ENCODE measurements at places on chromosomes 3 and 15. TPM values are rescaled to one million over a fixed set of nuclear protein-coding genes. Genes with fewer than 3 reads are reported as not detected.

DNA sequence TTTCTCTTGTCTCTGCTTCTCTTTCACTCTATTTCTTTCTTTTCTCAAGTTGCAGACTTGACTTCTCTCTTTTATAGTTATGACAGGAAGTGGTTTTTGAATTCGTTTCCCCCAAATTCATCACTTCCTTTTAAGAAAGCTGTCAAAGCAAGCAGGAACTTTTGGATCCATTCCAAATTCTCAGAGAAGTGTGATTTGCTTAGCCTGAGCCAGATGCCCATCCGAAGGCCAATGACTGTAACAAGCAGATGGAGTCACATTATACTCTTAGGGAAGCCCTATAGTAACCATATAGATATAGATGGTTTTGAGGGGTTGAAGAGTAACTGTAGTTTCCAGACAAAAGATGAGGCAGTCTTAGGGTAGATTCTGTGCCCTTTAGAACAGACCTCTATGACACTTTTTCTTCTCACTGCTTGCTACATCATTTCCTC lies 592.0 kb upstream of the KCNMB2 start:
- H3K27ac ChIP-seq: no peak overlapping the region
- H3K27me3 ChIP-seq: no peaks in the 10 kb centered on the region
- no peaks in the 10 kb centered on the region for H3K36me3 ChIP-seq
- DNase-seq: no peak

GRCh38 chr3:4722103-4722502 lies 229.0 kb downstream of the ITPR1 start:
- peak overlapping the region; percentile 86 for H3K27ac ChIP-seq
- H3K4me1 ChIP-seq: peaks cover 50% of the 10 kb centered on the region
- H3K36me3 ChIP-seq: no peaks in the 10 kb centered on the region
- DNase-seq: peak; percentile 39
- no peak overlapping the region for H3K4me3 ChIP-seq

DNA sequence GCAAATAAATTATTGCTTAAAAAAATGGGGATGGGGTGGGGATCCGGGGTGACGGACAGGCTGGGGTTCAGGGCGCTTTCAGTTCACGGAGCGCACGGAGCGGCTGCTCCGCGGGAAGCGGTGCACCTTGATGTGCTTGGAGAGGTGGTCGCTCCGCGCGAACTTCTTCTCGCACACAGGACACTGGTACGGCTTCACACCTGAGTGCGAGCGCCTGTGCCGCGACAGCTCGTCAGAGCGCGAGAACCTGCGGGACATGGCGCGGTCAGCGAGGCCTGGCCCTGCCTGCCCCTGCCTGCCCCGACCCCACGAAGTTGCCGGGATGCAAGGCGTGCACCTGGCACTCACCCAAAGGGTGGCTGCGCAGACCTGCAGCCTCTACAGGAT lies 13.6 kb downstream of the KLF15 start:
- no peak for DNase-seq
- H3K36me3 ChIP-seq: no peaks in the 10 kb centered on the region
- no peak overlapping the region for H3K27ac ChIP-seq
- H3K4me3 ChIP-seq: no peak overlapping the region

DNA sequence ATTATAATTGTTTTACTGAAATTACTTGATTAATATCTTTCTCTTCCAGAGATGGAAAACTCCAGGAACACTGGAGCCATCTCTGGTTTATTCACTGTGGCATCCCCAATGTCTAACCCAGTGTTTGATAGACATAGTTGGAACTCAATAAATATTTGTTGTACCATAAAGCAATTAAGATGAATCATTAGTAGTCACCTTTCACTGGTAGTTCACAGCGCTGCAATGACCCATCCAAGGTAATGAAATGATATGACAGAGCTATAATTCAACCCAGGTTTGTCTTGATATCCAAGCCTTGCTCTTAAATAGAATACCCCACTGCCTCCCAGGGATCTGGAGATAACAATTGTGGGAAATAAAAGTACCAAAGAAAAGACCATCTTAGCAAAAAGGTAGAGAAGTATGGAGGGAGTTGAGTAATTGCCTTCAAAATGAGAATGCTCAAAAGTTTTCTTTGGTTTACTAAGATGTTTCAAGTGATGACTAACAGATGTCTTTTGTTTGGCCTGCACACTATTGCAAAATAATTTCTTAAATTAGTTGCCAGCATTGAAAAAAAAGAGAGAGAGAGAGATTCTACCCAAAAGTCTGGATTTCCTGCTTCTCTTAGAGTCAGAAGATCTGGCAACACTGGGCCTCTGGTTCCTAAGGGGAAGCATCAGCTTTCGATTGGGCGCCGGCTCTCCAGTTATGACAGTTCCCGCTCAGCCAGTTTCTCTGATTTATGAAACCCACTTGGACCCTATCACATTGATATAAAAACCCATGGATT lies 348.5 kb downstream of the ERC2 start:
- no peaks in the 10 kb centered on the region for H3K27me3 ChIP-seq
- H3K4me1 ChIP-seq: no peaks in the 10 kb centered on the region
- H3K27ac ChIP-seq: no peak overlapping the region
- H3K4me3 ChIP-seq: no peak overlapping the region
- DNase-seq: no peak

DNA sequence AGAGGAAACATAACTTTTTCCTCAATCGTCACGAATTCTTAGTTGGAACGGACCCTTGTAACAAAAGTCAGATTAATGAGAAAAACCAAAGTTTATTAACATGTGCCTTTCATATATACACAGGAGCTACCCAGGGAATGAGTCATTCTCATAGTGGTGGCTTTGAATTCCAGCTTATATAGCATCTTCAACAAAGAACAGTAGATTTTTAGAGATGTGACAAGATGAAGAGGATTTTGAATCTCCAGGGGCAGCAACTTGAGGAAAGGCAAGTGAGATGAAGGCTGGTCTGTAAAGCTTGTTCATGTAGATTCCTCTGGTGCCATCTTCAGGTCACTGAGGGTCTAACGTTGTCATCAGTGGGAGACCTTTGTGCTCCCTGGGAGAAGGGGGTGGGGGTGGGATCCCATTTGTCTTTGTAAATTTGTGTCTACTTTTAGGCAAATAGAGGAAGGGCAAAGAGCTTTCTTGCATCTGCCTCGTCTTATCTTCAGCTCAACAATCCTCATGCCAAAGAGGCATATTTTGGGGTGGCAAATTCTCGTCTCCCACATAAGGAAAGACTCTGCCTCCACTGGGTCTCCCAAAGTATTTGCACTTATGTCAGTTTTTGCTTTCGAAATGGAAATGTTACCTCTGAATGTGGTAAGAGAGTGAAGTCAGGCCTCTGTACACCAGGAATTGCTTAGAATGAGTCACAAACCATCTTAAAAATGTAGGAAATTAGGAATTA lies 29.5 kb downstream of the CLEC3B start:
- no peak overlapping the region for H3K4me3 ChIP-seq
- no peaks in the 10 kb centered on the region for H3K36me3 ChIP-seq
- DNase-seq: no peak
- H3K4me1 ChIP-seq: no peaks in the 10 kb centered on the region

- no peaks in the 10 kb centered on the region for H3K36me3 ChIP-seq
- H3K27ac ChIP-seq: no peak overlapping the region
- peaks cover 7% of the 10 kb centered on the region for H3K4me1 ChIP-seq
- DNase-seq: no peak
Measured at GRCh38 chr15:73841756-73842725, 31.3 kb upstream of the TBC1D21 start.

- DNase-seq: no peak
- H3K36me3 ChIP-seq: no peaks in the 10 kb centered on the region
- H3K27ac ChIP-seq: no peak overlapping the region
- H3K27me3 ChIP-seq: no peaks in the 10 kb centered on the region
- H3K4me1 ChIP-seq: peaks cover 12% of the 10 kb centered on the region
- no peak overlapping the region for H3K4me3 ChIP-seq
Measured at GRCh38 chr15:26628071-26628470, 144.8 kb downstream of the GABRB3 start.

DNA sequence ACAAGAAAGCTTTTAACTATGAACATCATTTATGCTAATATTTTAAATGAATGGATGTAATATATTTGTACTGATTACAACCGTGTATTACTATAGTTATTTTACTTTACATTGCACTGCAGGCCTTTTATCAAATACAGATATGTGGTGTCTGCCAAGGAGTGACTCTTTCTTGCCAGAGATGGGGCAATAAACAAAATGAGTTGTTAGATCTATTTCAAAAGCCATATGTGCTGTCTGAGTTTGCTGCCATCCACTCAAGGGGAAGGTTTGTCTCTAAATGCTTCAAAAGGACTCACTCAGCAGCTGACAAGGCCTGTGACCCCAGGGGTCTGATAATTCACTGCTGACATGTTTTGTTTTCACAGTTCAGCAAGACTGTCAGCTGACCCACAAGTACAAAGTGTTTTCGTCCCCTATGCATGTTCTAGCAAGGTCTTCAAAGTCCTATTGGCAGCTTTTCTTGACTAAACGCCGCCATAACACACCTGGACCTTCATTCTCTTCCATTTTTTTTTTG lies 41.3 kb upstream of the ZBED2 start:
- no peaks in the 10 kb centered on the region for H3K27me3 ChIP-seq
- no peaks in the 10 kb centered on the region for H3K4me1 ChIP-seq
- no peak for DNase-seq

DNA sequence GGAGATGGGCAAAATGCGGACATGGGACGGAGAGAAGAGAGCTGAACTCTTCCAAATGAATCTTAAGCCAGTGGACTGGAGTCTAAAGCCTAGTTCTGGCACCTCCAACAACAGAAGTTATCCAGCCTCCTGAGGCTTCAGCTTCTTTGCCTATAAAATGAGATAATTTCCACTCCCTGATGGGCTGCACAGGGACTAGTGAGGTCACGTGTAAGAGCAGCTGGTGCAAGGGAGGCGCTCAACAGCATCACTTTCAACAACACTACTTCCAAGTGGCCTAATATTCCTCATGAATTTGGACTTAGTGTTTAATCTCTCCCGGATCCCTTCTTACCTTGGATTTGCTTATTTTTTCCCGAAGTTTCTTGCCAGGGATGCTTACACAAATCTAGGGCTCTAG lies 8.7 kb downstream of the CXCR6 start:
- H3K36me3 ChIP-seq: peaks cover 34% of the 10 kb centered on the region
- no peaks in the 10 kb centered on the region for H3K27me3 ChIP-seq
- no peak overlapping the region for H3K4me3 ChIP-seq
- DNase-seq: no peak

CAV3 gene
- not detected for total RNA-seq

IGSF11 gene
- total RNA-seq: 0.94 TPM

IL17RE gene
- total RNA-seq: 6.6 TPM

ANKRD34C gene
- not detected for total RNA-seq

DNA sequence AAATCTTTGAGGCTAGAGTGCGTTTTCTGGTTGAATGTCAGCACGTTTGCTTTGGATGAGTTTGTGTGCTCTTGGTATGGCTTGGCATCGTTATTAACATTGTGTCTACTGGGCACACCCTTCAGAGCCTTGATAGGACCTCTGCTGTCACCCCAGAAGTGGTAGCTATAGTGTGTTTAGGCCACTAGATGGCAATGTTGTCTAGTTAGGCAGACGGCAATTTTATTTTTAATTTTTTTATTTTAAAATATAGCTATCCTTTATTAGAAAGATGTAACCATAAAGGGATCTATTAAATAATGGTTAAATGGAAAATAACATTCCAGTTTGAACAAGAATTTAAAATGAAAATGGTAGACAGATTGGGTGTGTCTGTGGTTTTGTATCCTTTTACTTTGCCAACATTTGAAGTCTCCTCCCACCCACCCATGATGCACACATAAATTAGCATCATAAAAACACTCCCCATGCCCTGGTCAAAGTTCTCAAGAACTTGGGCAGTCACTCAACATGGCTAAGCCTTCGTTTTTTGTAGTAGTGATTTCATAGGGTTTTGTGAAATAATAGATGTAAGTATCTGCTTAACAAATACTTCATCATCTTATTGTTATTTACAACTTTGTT lies 200.7 kb downstream of the KCNH8 start:
- H3K4me1 ChIP-seq: no peaks in the 10 kb centered on the region
- no peaks in the 10 kb centered on the region for H3K27me3 ChIP-seq
- no peak overlapping the region for H3K27ac ChIP-seq
- no peaks in the 10 kb centered on the region for H3K36me3 ChIP-seq
- no peak overlapping the region for H3K4me3 ChIP-seq

- H3K36me3 ChIP-seq: no peaks in the 10 kb centered on the region
- peaks cover 16% of the 10 kb centered on the region for H3K4me1 ChIP-seq
- H3K27ac ChIP-seq: no peak overlapping the region
- H3K4me3 ChIP-seq: peak overlapping the region; percentile 68
- peak; percentile 45 for DNase-seq
- H3K27me3 ChIP-seq: no peaks in the 10 kb centered on the region
Measured at GRCh38 chr3:143121241-143122088, 1.9 kb downstream of the CHST2 start.

CRYGS gene
- 1.1 TPM for total RNA-seq

DNA sequence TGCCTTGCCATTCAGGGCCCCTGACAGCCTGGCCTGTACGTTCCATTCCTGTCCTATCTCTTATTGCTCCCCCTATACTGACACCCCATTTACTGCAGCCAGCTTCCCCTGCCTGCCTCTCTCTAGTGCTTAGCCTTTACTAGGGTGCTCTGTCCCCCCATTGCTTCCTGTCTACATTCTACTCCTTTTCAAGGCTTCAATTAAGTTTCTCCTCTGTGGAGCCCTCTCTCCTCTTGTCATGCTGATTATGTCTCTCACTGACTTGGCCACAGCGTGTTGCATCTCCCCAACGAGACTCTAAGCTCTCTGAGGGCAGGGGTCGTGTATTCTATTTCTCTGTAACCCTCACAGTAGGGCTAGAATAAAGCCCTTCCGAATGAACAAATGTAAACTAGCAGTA lies 185.2 kb downstream of the RPLP1 start:
- H3K27me3 ChIP-seq: no peaks in the 10 kb centered on the region
- H3K4me3 ChIP-seq: no peak overlapping the region
- H3K36me3 ChIP-seq: no peaks in the 10 kb centered on the region
- H3K4me1 ChIP-seq: no peaks in the 10 kb centered on the region
- no peak overlapping the region for H3K27ac ChIP-seq

GRCh38 chr3:149005416-149005815 lies 14.1 kb downstream of the GYG1 start:
- no peak for DNase-seq
- no peak overlapping the region for H3K4me3 ChIP-seq
- no peak overlapping the region for H3K27ac ChIP-seq
- H3K27me3 ChIP-seq: no peaks in the 10 kb centered on the region

- no peaks in the 10 kb centered on the region for H3K27me3 ChIP-seq
- peaks cover 9% of the 10 kb centered on the region for H3K36me3 ChIP-seq
- H3K4me3 ChIP-seq: no peak overlapping the region
- no peak for DNase-seq
Measured at GRCh38 chr3:132469326-132469725, 52.0 kb downstream of the DNAJC13 start.

SOX2 gene
- total RNA-seq: 0.27 TPM

- peaks cover 30% of the 10 kb centered on the region for H3K36me3 ChIP-seq
- H3K27me3 ChIP-seq: no peaks in the 10 kb centered on the region
- DNase-seq: peak; percentile 93
- peak overlapping the region; percentile 100 for H3K27ac ChIP-seq
- peaks cover 62% of the 10 kb centered on the region for H3K4me1 ChIP-seq
Measured at GRCh38 chr3:134373271-134374104, 759 bp downstream of the AMOTL2 start.

GRCh38 chr3:149393345-149394160 lies 16.1 kb upstream of the TM4SF1 start:
- H3K36me3 ChIP-seq: no peaks in the 10 kb centered on the region
- H3K27ac ChIP-seq: no peak overlapping the region
- no peak overlapping the region for H3K4me3 ChIP-seq
- no peaks in the 10 kb centered on the region for H3K27me3 ChIP-seq
- peak; percentile 72 for DNase-seq

All from thyroid gland (tissue), 4 donors.